ENCODE measurements at places on chromosomes 5 and 9. TPM values are rescaled to one million over a fixed set of nuclear protein-coding genes. Genes with fewer than 3 reads are reported as not detected.

The NRG2 gene
- 0.13 TPM for total RNA-seq

The ENHO gene
- total RNA-seq, result 1.6 TPM

The SPINK13 gene
- total RNA-seq, result not detected

The C8G gene
- total RNA-seq, result not detected

- H3K27ac ChIP-seq, result no peak overlapping the region
- no peak for DNase-seq
- H3K4me1 ChIP-seq, result no peaks in the 10 kb centered on the region
- no peak overlapping the region for H3K4me3 ChIP-seq
- no peaks in the 10 kb centered on the region for H3K36me3 ChIP-seq
Observed at GRCh38 chr5:6302075-6302474, 76.3 kb downstream of the MED10 start.

DNA sequence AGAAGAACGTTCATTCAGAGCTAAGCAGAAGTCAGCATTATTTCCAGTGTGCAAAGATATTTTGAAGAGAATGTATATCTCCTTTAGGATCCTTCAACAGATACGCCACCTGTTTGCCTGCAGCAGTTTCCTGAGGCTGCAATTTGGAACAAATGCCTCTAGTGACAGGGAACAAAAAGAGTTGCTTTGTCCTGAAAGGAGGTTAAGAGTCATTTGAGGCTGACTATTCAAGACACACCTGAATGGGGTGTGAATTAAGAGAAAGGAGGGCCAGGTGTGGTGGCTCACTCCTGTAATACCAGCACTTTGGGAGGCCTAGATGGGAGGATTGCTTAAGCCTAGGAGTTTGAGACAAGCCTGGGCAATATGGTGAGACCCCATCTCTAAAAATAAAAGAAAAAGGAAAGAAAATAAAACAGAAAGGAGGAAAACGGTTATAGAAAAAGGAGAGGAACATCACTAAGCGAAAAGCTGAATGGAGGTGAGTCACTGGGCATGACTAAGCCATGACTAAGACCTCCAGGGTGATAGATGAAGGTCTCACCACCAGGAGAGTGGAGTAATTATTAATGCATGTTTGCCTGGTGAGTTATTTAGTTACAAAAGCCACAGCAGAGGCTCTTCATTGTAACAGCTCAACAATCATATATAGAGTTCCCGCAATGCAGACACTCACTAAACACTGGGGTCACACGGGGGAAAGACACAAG, 255.2 kb upstream of the TNC start:
- peak overlapping the region; percentile 30 for H3K27ac ChIP-seq
- no peaks in the 10 kb centered on the region for H3K27me3 ChIP-seq
- H3K36me3 ChIP-seq, result peaks cover 2% of the 10 kb centered on the region
- DNase-seq, result no peak
- peaks cover 42% of the 10 kb centered on the region for H3K4me1 ChIP-seq
- H3K4me3 ChIP-seq, result no peak overlapping the region

- no peak for DNase-seq
- no peaks in the 10 kb centered on the region for H3K27me3 ChIP-seq
- peaks cover 14% of the 10 kb centered on the region for H3K4me1 ChIP-seq
- H3K36me3 ChIP-seq, result peaks cover 38% of the 10 kb centered on the region
Observed at GRCh38 chr5:113548396-113548795, 34.9 kb downstream of the YTHDC2 start.

DNA sequence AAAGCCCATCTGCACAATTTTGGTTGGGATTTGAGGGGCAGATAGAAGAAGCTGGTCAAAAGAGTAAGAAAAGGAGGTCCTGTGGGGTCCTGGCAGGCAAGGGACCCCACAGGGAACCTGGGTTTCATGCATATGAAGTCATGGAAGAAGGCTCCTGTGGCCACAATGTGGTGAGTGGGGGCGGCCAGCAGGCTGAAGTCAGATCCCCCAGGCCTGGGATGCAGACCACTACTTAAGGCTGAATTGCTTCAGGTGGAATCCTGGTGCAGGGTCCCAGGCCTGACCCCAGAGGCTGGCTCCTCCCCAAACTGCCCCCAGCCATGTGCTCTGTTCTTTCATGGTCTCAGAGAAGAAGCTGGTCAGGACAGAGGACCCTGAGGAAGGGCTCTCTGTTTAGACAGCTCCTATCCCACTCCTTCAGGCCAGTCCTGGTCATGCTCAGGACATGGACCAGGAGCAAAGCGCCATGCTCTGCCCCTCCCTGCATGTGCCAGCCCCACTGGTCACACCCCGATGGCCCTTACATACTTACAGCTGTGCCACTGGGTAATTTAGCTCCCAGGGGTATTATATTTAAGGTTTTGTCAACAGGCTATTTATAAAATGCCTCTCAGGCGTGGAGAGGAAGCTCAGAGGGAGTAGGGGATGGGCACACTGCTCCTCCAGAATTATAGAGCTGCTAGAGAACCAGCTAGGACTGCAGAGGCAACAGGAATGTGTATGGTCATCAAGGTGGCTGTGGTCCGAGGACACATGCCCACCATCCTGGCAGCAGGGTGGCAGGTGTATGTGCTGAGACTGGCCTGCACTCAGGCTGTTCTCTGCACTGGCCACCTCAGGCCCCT, 33.4 kb downstream of the C5orf15 start:
- H3K4me3 ChIP-seq, result no peak overlapping the region
- H3K27ac ChIP-seq, result no peak overlapping the region
- H3K36me3 ChIP-seq, result no peaks in the 10 kb centered on the region

DNA sequence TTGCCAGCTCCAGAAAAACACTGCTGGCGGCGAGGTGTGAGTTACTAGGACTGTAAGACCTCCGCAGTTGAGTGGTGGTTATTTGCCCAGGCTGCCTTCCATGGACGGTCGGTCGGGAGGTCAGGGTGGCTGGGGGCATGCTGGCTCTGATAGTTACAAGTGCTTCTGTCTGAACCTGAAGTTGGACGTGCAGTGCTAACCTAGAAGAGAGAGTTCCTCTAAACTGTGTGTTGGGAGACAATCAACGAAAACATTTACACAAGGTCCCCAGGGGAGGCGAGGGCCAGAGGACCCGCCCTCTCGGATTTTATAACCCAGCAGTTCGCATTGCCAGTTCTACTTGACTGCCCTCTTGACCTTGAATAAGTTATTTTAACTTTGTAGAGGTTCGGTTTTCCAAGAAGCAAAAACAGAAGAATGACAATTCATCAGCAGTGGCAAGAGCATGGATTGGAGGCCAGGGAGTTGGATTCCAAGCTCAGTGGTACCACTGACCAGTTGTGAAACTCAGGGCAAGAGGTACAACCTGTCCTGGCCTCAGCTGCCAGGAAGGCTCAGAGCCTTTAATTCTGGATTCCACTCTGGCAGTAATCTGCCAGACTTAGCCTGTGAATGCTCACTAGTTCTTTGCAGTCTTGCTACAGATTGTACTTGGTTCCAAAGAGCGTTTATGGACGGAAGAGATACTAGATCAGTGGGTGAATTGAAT, 28.7 kb upstream of the PDE8B start:
- H3K36me3 ChIP-seq, result no peaks in the 10 kb centered on the region
- H3K27ac ChIP-seq, result no peak overlapping the region
- DNase-seq, result no peak
- H3K4me1 ChIP-seq, result peaks cover 14% of the 10 kb centered on the region

DNA sequence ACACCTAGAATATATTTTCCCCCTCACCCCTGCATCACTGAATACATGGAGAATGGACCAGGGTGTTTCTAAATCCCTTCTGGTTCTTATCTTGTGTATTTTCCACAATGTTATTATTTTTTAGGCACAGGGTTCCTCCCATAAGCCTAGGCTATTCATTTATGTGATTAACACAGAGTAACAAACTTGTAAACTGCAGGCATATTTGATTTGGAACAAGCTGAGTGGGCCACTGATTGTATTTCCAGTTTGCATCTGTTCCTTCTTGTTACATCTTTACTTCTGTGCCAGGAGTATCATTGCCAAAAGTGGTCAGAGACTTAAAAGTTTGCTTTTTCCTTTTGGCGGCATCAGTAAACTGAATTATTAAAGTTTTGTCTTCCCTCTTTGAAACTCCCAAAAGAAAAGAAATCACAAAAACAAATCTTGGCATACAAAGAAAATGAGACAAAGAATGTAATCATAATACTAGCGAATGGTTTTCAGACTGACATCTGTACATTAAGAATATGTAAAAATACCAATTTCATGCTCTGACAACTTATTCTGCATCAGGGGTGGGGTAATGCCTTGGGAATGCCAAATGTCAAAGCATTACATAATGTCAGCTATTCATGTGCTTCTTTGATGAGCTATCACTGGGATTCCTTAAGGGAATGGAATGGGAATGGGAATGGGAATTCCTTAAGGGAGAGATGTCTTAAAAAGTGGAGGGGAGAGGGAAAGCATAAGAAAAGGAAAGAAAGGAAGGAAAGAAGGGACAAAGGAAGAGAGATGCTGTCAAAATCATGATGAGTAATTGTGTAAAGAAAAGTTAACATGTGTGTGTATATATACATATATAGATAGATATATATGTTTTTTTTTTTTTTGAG, 22.2 kb upstream of the PAX5 start:
- H3K27me3 ChIP-seq, result peaks cover 62% of the 10 kb centered on the region
- H3K4me1 ChIP-seq, result no peaks in the 10 kb centered on the region
- DNase-seq, result no peak
- no peak overlapping the region for H3K4me3 ChIP-seq
- H3K36me3 ChIP-seq, result peaks cover 1% of the 10 kb centered on the region

GRCh38 chr9:137150617-137151457, 11.9 kb downstream of the GRIN1 start:
- no peaks in the 10 kb centered on the region for H3K36me3 ChIP-seq
- no peak overlapping the region for H3K4me3 ChIP-seq
- no peaks in the 10 kb centered on the region for H3K4me1 ChIP-seq
- DNase-seq, result no peak

DNA sequence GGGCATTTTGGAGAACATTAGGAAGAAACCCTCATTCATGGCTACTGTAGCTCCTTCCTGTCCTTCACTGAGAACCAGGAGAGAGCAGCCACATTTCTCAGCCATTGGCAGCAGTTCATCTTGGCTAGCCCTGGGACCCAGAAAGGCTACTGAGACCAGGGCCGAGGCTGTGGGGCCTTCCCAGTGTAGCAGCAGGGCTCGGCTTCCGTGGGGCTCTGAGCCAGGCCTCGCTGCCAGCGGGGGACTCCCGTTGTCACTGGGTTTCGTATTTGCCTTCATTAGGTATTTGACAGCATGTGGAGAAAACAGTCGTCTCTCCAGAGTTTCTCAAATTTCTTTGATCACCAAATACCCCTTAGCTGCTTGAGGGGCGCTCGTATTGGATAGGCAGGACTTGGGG, 37.3 kb upstream of the PRDM12 start:
- no peak overlapping the region for H3K4me3 ChIP-seq
- DNase-seq, result no peak
- H3K27ac ChIP-seq, result no peak overlapping the region
- no peaks in the 10 kb centered on the region for H3K27me3 ChIP-seq
- H3K36me3 ChIP-seq, result peaks cover 30% of the 10 kb centered on the region

GRCh38 chr5:93904917-93905316, 163.5 kb upstream of the POU5F2 start:
- no peaks in the 10 kb centered on the region for H3K4me1 ChIP-seq
- no peak for DNase-seq
- no peaks in the 10 kb centered on the region for H3K27me3 ChIP-seq
- no peak overlapping the region for H3K4me3 ChIP-seq
- no peak overlapping the region for H3K27ac ChIP-seq
